ENCODE measurements at places on chromosomes 11 and 22.

- DNase-seq, result no peak
These were observed 8.5 kb downstream of the ADORA2A start for GRCh38 chr22:24435861-24436371.

GRCh38 chr22:27775758-27776649 lies 25.6 kb downstream of the MN1 start:
- DNase-seq, result no peak

GRCh38 chr11:106996691-106997090 lies 21.6 kb downstream of the GUCY1A2 start:
- DNase-seq, result no peak

DNA sequence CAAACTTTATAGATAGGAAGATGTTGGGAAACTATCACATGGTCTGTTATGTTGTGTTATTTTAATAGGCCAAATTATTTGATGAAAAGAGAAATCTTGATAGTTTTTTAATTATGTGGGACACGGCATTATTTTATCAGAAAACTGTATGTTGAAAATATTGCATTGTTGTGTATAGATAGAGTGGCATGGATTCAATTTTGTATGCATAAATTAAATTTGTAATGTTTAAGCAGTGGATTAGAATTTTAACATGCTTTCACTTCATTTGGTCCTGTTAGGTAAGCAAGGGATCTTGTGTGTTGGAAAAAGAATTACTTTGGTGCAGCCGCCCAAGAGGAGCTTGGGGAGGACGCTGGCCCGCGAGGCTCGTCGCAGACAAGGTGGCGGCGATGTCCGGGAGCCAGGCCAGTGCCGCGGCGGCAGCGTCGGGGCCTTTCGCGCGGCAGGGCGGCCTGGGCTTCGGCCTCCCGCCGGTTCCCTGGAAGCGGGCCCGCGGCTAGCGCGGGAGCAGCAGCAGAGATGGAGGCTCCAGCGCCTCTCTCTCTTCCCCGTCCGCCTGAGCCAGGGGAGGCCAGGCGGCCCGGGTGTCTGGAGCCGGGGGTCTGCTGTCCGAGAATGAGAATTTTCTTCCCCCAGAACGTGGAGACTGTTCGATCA lies 82.7 kb downstream of the GGT1 start:
- no peak for DNase-seq

DNA sequence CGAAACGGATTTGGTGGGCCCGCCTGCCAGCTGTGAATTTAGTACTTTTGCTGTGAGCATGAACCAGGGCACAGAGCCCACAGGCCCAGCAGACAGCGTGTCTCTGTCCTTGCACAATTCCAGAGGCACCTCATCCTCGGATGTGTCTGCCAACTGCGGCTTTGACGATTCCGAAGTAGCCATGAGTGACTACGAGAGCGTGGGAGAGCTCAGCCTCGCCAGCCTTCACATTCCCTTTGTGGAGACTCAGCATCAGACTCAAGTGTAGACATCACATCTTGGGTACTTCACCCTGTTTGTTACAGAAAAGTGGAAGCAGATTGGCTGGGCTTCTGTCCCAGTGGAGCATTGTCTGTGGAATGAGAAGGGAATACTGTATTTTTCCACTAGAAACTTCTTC lies 78.6 kb upstream of the MTNR1B start:
- no peak for DNase-seq

DNA sequence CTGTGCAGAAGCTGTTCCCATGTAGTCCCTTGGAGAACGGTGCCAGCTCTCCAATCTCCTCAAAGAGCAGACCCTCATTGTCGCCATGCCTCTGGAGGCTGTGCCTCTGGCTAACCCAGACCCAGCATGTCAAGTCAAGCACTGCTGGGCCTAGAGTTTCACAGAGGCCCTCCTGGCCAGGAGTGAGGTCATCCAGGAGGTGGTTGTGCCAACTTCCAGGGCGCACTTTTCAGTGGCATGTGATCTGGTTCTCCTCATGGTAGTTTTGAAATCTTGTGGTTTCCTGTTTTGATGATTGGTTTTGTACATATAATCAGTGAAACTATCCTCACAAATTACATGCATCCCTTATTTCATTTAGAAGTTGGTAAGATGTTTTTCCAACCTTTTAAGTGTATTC lies 78.9 kb downstream of the PPFIBP2 start:
- no peak for DNase-seq

DNA sequence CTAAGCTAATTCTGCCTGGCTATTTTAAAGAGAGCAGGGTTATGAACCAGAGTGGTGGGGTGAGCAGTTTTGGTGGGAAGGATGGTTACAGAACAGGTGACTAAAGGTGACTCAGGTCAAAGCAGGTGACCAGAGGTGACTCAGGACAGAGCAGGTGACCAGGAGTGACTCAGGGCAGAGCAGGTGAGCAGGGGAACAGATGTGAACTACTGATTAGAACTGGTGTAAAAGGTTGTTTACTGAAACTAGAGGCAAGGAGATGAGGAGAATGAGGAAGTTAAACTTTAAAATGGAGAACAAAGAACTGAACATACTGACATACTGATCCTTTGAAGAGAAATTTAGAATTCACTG lies 15.4 kb upstream of the HYLS1 start:
- DNase-seq, result no peak

- no peak for DNase-seq
These were observed 6.0 kb upstream of the TMEM123 start for GRCh38 chr11:102458548-102458947.

DNA sequence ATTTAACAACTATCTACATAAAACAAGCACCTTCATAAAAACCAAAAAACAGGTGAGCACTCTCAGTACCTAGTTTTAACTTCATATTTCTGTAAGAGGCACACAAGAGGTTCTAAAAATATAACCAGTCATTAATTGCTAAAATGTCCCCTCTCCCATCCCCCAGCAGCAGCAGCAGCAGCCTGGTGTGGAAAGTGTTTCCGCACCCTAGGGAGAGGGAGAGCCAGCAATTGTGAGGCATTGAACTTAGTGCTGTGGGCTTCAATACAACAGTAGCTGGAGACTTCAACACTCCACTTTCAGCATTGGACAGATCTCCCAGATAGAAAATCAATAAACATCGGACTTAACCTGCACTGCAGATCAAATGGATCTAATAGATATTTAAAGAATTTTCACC lies 1158.5 kb downstream of the JRKL start:
- no peak for DNase-seq

GRCh38 chr22:20523086-20523983 lies 15.9 kb downstream of the MED15 start:
- no peak for DNase-seq

DNA sequence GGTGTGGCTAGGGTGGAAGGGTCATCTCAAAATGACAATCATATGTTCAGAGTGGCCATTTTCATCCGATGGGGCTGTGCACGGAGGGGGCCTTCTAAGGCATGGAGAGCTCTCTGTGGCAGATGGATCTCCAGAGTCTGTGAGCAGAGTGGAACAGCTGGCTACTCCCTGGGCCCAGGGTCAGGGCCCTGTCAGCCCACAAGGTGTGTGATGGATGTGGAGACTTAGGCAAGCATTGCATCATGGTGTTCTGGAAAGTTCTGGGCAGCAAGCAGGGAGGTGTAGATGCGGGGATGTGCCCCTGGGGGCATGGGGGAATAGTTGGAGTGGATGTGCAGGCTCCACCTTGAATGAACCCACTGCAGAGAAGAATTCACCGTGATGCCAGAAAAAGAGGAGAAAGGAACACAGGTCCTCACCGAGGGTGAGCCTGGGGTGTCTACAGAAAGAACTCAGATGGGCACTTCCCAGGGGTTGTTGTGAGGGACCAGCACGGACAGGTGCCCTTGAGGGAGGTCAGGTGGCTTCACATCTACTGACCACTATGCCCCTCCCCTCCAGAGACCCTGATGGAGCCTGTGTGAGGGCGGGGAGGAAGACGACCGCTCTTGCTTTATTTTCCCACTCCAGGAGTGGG lies 51.1 kb downstream of the CHRDL2 start:
- DNase-seq, result no peak

- no peak for DNase-seq
These were observed 13.8 kb upstream of the LINC01488 start for GRCh38 chr11:69467646-69468045.

GRCh38 chr22:49569286-49570031 lies 258.2 kb downstream of the BRD1 start:
- no peak for DNase-seq

DNA sequence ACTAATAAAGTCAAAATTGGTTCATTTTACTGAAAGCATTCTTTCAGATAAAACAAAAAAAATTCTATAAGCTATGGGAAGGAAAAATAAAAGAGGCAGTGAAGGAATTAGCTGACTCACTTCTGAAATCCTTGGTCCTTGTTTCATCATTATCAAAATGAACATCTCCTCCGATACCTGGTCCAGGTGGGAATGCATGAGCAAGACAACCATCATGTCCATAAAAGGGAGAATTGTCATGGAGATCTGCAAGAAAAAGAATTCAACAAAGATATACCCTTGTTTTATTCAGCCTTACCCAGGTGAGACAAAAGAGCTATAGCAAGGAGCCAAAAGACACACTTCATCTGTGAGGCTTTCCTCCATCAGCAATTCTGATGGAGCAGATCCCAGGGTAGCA lies 27.2 kb downstream of the MMP10 start:
- DNase-seq, result no peak

- DNase-seq, result no peak
These were observed at the start of gene DDX25 for GRCh38 chr11:125903711-125904659. Gene DDX25 (plus strand): TSS chr11:125904508. CDS start chr11:125904518, 10 bp downstream.

DNA sequence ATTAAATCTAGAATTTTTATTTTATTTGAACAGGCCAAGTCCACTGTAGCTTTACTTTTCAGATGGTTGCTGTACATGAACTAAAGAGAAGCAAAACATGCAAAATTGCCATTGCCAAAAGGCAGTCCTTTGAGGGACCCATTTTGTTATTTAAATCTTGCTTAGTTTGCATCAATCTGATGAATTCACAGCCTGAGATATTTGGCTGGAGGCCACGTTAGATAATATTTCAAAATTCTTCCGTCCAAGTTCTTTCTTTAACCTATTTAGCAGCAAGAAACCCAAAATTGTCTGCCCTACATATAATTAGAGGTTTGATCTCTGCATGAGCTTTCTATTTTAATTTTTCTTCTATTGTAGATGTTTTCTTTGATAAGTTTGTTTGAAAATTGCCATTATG lies 1706.9 kb upstream of the RAG2 start:
- no peak for DNase-seq

DNA sequence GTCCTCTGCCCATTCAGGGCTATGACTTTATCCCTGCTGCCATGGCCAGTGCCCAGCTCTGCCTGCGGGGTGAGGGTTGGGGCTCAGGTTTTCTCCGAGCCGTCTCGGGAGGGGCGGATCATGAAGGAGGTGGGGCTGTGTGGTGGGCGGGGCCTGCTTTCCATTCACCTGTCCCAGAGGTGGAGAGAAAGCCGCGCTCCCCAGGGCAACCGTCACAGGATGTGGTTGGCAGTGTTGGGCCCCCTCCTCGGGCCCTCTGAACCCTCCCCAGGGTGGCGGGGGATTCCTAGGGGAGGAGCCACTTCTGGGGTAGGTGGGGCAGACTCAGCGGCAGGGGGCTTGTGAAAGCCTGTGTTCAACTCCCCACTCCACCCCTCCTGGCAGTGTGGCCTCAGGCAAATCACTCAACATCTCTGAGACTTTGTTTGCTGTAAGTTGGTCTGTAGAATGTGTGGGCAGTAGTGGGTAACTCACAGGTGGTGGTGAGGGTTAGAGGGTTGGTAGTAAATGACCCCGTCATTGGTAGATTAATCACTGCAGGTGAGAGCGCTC lies 50.3 kb downstream of the CD6 start:
- DNase-seq, result no peak

GRCh38 chr11:84117394-84117793 lies 831.2 kb upstream of the CCDC90B start:
- DNase-seq, result no peak

GRCh38 chr11:107266455-107266854 lies 191.2 kb downstream of the CWF19L2 start:
- no peak for DNase-seq

- DNase-seq, result no peak
These were observed 57.5 kb upstream of the RBFOX2 start for GRCh38 chr22:36086170-36086490.

GRCh38 chr11:69274531-69275016 lies 19.4 kb upstream of the MYEOV start:
- DNase-seq, result no peak

DNA sequence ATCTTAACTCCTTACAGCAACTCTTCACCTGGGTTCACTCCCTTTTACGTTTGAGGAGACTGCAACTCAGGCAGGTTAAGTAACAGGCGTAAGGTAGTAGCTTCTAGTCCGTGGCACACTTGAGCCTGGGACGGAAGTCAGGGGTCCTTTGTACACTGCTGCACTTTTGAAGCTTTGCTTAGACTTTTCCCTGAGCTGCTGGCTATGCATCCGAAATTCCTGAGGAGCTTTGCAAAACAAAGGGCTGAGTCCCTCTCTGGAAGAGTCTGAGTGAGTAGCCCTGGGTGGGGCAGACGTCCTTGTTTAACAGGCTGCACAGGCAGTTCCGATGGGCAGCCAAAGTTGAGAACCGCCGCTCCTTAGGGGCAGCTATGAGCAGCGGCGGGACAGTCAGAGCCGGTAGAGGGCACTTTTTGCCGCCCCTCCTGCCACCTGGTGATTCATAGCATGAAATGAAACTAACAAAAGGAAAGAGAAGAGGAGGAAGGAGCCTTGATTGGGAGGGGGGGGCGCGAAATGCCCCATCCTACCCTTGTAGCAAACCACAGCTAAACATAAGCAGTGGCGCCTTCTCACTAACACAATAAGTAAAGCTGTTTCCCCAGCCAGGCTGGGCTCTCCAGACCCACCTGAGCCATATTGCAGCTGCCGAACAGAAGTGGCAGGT lies 1.4 kb downstream of the TMEM109 start:
- DNase-seq, result peak; percentile 42

DNA sequence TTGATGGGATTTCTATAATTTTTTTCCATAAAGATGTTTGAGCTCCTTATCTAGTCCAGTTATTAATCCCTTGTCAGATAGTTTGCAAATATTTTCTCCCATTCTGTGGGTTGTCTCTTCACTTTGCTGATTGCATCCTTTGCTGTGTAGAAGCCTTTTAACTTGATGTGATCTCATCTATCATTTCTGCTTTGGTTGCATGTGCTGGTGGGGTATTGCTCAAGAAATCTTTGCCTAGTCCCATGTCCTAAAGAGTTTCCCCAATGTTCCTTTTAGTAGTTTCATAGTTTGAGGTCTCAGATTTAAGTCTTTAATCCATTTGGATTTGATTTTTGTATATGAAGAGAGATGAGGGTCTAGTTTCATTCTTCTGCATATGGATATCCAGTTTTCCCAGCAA lies 1.7 kb upstream of the IL2RB start:
- no peak for DNase-seq

DNA sequence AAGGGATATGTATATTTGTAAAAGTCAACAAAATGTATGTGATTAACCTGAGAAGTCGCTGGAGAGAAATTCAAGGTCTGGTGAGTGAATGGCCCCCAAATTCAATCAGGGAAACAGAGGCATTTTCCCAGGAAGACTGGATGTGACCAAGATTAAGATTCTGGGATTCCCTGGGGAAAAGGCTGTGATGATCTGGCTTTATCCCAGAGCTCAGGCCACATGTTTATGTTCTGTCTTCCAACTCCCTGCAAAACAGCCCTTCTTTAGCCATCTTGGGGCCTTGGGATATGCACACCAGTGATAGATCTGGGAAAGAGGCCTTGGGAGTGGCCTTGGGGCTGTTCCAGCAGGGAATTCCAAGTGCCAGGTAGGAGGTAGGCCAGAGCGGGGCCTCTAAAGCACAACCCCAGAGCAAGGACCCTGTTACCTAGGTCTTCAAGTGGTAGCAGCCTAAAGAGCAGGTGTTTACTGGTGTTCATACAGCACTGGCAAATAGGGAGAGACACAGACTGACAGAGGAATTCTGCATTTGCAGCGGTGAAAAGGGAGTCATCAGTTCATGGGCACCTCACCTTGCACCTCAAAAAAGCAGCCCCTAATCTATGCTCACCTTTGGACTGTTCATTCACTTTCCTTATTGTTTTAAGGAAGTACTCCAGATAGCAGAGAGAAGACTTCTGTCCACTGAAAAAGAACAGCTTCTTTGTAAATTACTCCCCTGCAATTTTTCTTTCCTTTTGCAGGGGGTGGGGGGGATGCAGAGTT lies 312.4 kb downstream of the BUD13 start:
- DNase-seq, result no peak
